ENCODE measurements at places on chromosomes 2 and 18.

- DNase-seq = peak; percentile 70
Measured at GRCh38 chr18:36809590-36810381, 19.0 kb downstream of the TPGS2 start.

GRCh38 chr18:21669736-21670285, 34.8 kb downstream of the ABHD3 start:
- peak; percentile 9 for DNase-seq

DNA sequence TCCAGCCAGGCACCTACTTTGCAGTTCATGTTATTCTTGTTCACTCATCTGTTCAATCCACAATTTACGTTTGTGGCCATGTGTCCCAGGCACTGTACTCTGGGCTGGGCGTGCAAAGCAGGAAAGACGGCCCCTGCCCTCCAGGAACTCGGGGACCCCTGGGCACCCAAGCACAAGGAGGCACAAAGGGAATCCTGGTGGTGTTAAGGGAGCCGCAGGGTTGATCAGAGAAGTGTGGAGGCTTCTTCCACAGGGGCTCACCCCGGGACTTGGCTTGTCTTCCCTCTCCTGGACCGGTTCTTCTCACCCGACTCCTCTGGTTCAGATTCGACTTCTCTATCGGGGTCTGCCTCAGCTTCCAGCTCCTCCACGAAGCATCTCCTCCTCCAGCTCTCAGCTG, 230.5 kb downstream of the BCL2 start:
- no peak for DNase-seq

DNA sequence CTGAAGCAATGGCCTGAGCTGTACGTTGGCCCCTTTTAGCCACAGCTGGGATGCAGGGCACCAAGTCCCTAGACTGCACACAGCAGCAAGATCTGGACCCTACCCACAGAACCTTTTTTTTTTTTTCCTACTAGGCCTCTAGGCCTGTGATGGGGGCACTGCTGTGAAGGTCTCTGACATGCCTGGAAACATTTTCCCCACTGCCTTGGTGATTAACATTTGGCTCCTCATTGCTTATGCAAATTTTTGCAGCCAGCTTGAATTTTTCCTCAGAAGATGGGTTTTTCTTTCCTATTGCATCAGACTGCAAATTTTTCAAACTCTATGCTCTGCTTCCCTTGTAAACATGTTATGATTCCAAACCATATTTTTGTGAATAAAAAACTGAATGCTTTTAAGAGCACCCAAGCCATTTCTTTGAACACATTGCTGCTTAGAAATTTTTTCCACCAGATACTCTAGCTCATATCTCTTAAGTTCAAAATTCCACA, 33.5 kb downstream of the PDE1A start:
- no peak for DNase-seq

- DNase-seq = peak; percentile 96
Measured at GRCh38 chr2:73830871-73831401, 2.2 kb downstream of the STAMBP start.

- DNase-seq = no peak
Measured at GRCh38 chr2:221488136-221488807, 83.8 kb downstream of the EPHA4 start.

- peak; percentile 92 for DNase-seq
Measured at GRCh38 chr18:68840554-68841263, 42.8 kb downstream of the CCDC102B start.

- DNase-seq = no peak
Measured at GRCh38 chr2:104872866-104873688, 19.2 kb downstream of the POU3F3 start.

GRCh38 chr2:145546091-145546490, 1026.2 kb upstream of the ZEB2 start:
- peak; percentile 45 for DNase-seq

GRCh38 chr18:13437034-13437433, 218.5 kb downstream of the LDLRAD4 start:
- DNase-seq = no peak

DNA sequence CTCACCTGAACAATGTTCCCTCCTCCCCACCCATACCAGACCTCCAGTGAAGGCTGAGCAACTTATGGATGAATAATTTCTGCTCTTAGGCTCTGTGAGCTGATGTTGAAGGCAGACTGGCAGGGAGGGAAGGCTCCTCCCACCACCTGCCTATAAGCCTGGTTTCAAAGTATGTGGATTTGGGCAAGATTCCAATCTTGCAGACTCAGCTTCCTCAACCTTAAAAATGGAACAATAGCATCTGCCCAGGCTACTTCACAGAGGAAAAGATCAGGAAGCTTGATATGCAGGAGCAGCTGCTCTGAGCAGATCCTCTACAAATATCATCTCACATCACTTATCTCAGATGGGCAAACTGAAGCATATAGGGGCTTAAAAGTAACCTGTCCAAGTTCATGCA, 112.2 kb downstream of the ZFP36L2 start:
- no peak for DNase-seq

DNA sequence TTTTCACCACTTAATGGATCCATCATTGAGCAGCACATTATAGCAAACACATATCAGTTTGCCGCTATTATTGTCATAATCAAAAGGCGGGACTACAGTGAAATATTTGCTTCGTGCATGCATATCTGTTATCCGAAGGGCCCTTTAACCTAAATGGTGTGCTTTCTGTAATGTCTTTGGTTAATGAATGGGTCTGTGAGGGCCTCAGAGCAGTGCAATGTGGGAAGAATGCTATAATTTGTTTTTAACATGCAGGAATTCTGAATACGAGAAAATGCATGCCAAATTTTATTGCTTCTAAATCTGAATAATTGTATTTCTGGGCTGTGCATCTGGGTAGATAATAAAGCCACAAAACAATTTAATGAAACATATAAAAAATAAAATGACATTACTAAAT, 32.8 kb upstream of the CELF4 start:
- no peak for DNase-seq

DNA sequence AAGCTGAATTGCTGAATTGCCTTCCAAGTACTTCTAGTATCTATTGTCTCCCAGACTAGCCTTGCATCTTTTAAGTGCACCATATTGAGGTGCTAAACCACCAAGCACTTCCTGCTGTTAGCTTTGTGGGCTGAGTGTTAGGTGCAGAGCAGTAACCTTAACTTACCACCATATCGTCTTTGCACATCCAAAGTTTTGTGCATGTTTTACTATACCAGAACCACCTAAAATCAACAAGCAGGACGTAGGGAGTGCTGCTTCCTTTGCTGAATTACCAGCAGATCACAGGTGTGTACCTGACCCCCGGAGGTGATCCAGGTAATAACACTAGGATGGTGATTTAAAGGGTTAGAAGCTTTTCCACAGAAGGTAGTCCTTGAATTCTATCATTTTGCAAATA, 359.9 kb upstream of the HNRNPA3 start:
- DNase-seq = no peak

GRCh38 chr2:54722641-54723040, 821 bp upstream of the EML6 start:
- peak; percentile 78 for DNase-seq

GRCh38 chr2:48318116-48318515, 211.8 kb upstream of the STON1 start:
- no peak for DNase-seq

DNA sequence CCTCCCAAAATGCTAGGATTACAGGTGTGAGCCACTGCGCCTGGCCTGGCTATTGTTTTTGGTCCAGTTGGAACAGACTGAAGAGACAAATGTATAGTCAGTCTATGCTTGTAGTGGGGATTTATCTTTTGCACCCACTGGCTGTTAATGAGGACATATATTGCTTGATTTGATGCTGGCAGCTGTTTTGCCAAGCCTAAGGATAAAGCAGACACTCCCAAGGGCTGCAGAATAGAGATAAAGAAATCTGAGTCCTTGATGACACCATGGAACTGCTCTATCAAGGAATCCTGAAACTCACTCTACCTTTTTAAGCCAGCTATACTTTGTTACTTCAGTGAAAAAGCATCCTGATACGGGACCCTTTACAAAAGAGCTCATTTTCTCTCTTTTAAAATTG, 43.1 kb upstream of the ENOSF1 start:
- DNase-seq = no peak

Data from HCEC 1CT (cell line).